Muscle of back (tissue), 13 donors: ENCODE measurements at places on chromosomes 2 and 18.

DNA sequence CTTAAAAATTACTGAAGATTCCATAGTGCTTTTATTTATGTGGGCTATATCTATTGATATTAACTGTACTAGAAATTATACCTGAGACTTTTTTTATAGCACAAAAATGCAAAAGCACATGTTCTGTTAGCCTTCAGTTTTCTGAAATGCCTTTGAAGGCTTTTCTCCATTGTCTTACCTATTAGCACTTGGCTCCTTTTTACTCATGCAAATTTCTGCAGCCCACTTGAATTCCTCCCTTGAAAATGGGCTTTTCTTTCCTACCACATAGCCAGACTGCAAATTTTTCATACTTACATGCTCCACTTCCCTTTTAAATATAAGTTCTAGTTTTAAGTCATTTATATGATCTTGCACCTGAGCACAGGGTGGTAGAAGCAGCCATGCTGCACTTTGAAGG lies 453.0 kb upstream of the TRIB2 start:
- no peak for DNase-seq

- DNase-seq, result peak; percentile 12
Observed at GRCh38 chr2:157336137-157337010, 10.8 kb upstream of the ERMN start.

DNA sequence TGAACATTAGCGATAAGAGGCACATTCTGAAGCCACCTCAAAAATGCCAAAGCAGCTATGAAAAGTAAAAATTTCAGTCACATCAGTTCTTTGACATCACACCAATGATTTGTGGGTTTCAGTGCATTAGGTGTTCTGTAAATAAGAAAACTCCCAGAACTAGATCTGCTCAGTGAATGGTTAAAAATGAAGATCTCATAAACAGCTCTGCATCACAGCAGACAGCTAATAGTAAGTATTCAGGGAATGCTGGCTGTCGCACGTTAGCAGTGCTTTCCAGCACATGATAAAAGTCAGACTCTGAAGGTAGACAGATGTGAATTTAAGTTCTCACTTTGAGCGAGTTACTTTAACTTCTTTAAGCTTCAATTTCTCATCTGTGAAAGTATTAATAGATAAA lies 154.9 kb downstream of the SATB2 start:
- no peak for DNase-seq

- DNase-seq, result no peak
Observed at GRCh38 chr2:127678531-127678930, 3.2 kb upstream of the LIMS2 start.

GRCh38 chr2:43341959-43342757 lies 115.8 kb upstream of the ZFP36L2 start:
- DNase-seq, result no peak

- DNase-seq, result no peak
Observed at GRCh38 chr2:27893006-27893405, 2.5 kb downstream of the BABAM2 start.

DNA sequence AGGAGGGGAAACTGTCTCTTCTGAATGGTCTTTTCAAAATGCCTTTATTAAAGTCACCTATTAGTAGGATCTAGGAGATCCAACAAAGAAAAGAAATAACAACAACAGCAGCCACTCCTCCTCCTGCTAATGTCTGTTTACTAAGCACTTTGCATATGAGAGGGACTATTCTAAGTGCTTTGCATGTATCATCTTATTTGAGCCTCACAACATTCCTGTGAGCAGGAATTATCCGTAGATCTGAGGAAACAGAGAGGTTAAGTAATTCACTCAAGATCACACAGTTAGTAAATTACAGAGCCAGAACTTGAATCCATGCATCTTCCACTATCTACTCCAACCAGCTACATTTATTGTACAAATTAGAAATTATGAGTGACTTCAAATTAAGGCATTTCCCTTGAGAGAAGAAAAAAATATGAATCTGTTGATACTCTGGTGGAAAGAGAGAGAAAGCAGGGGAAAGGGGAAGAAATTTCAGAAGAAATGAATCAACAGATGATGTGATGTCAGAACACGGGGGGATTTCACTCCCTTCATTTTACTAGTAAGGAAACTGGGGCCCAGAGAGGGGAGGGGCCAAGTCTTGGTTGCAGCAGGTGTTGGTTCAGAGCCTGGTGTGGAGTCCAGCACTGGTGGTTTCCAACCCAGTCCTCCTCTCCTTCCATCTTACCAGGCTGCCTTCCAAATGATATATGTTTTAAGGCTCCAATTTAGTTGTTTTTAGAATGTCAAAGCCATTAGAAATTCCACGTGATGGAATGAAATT lies 49.7 kb downstream of the TSN start:
- no peak for DNase-seq

- no peak for DNase-seq
Observed at GRCh38 chr2:240642061-240642805, 17.0 kb downstream of the GPR35 start.

GRCh38 chr2:168439536-168439935 lies 16.5 kb upstream of the CERS6 start:
- no peak for DNase-seq

- DNase-seq, result no peak
Observed at GRCh38 chr18:44586782-44587524, 93.7 kb upstream of the SETBP1 start.

DNA sequence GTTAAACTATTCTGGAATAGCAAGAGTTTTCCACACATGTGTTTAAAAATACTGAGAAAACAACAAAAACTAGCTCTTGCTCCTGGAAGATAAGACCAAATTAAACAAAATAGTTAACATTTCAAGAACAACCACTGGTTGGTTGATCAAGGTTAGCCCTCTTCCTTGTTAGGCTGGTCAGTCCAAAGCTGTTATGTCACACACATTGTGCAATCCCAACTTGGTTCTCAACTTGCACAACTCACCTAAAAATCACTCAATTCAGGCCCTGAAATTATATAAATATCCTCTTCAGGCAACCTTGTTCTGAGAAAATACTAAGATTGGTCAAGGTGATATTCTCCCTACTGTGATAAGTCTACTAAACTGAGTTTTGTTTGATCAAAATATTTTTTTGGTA lies 169.7 kb upstream of the LRP1B start:
- DNase-seq, result no peak

GRCh38 chr18:77547757-77548156 lies 298.1 kb downstream of the GALR1 start:
- DNase-seq, result peak; percentile 68

DNA sequence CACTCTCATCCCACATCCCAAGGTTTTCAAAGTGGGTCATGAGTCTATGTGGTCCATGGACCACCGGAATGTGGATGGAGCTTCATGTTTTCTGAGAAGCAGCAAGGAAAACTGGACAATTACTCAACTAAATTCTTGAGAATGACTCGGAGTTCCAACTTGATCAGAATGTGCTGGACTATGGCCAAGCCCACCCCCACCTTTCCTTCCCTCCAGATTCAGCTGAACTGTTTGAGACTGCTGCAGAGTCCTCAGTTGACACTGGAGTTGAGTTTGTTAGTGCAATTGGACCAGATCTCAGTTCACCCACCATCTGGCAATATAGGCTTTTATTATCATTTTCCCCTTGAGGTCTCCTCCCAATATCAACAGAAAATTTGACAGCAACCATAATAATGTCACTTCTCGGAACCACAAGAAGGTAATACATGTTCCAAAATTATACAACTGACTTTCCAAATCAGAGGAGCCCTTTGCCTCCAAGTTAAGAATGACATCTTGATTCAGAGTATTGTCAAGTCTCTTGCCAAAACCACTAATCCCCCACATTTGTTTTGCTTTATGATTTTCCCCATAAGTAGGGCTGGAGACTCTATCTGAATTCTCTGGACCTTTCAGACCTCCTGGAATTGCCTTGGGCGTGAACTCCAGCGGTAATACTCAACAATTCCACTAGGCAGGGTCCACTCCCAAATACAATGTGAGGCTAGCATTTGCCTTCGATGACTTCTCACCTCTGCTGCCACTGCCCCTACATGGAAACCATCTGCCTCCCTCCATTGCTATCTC lies 8.8 kb downstream of the COL4A4 start:
- DNase-seq, result peak; percentile 65

DNA sequence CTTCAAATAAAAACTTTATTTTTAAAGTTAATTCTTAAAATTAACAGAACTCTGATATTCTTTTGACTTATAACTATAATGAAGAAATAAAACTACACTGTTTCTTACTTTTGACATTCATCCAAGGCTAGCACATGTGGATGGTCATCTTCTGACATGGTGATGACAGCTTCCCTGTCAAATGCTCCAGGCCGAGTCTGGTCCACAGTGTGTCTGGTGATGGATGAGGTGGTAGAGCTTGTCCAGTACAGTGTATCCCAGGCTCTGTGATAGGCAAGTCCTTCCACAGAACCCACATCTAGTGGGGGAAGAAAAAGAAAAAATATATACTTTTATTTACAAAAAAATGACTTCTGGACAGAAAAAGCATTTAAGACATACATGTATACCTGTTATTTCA lies 1529.5 kb downstream of the LRP1B start:
- DNase-seq, result no peak

DNA sequence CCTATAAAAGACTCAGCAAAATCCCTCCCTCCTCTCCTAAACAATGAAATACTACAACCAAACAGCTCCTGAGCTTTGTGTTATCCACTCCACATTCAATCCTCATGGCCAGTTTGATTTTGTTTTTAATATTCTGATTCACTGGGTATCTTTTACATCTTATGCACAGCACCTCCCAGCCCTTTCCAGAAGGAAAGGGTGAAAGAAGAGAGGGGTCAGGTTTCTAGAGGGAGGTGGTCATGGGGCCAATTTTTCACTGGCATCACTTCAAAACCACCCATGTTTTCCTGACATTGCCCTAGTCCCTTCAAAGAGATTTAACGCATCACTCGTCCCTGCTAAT lies 315.6 kb downstream of the LPIN1 start:
- DNase-seq, result no peak

DNA sequence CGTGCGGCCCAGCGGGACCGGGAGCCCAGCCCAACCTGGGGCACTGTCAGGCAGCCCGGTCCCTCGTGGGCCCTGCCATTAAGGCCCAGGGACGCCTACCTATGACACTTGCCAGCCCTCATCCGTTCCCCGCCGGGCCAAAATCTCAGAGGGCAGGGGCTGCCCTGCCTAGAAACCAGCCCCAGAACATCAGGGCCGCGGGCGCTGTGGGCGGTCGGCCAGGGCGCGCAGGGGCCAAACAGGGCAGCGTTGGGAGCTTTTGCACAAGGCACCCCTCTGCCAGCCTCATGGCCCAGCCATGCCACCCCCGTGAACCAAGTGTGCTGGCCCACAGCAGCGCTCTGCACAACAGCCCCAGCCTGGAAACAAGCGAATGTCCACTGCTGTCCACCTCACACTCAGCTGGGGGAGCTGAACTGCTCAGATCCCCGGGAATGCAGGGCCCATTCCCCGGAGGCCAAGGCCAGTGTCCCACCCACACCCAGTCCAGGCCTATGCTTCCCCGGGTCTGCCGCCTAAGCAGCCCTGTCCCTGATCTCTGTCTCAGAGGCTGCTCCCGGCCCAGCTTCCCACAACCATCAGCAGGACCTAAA lies 3.5 kb upstream of the NEURL3 start:
- DNase-seq, result no peak

GRCh38 chr18:76064998-76065397 lies 430.0 kb downstream of the ZNF516 start:
- no peak for DNase-seq

- DNase-seq, result no peak
Observed at GRCh38 chr2:173134703-173135102, 59.1 kb downstream of the MAP3K20 start.

GRCh38 chr18:24987303-24988252 lies 364.4 kb downstream of the ZNF521 start:
- peak; percentile 90 for DNase-seq

DNA sequence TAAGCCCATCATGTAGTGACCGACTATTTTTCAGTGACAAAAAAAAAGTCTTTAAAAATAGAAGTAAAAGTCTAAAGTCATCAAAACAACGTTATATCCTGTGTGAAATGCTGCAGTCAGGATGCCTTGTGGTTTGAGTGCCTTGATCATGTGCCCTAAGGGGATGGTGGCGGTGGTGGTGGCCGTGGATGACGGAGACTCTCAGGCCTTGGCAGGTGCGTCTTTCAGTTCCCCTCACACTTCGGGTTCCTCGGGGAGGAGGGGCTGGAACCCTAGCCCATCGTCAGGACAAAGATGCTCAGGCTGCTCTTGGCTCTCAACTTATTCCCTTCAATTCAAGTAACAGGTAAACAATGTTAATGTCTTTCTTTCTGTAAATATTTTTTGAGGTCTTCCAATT lies at the start of gene CD28:
Gene CD28, plus strand, starts transcription at position 237 of the 400 bp plus-strand sequence. Its CDS starts 58 bp downstream, at position 295.
- no peak for DNase-seq

DNA sequence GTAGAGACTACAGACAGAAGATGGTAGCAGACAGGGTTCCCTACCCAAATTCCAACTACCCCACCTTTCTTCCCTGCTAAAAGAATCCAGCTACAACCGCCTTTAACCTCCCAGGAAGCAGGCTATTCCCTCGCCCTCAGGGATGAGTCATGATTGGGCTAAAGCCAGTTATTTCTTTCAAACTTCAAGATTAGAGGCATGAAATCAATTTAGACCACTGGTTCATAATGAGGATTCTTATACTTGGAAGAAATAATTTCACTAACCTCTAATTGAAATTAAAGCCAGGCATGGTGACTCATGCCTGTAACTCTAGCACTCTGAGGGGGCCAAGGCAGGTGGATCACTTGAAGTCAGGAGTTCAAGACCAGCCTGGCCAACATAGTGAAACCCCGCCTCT lies 20.0 kb downstream of the TRIP12 start:
- peak; percentile 73 for DNase-seq

GRCh38 chr2:121288454-121289231 lies 3.6 kb upstream of the TFCP2L1 start:
- no peak for DNase-seq

GRCh38 chr2:23230885-23231284 lies 154.1 kb upstream of the KLHL29 start:
- no peak for DNase-seq

DNA sequence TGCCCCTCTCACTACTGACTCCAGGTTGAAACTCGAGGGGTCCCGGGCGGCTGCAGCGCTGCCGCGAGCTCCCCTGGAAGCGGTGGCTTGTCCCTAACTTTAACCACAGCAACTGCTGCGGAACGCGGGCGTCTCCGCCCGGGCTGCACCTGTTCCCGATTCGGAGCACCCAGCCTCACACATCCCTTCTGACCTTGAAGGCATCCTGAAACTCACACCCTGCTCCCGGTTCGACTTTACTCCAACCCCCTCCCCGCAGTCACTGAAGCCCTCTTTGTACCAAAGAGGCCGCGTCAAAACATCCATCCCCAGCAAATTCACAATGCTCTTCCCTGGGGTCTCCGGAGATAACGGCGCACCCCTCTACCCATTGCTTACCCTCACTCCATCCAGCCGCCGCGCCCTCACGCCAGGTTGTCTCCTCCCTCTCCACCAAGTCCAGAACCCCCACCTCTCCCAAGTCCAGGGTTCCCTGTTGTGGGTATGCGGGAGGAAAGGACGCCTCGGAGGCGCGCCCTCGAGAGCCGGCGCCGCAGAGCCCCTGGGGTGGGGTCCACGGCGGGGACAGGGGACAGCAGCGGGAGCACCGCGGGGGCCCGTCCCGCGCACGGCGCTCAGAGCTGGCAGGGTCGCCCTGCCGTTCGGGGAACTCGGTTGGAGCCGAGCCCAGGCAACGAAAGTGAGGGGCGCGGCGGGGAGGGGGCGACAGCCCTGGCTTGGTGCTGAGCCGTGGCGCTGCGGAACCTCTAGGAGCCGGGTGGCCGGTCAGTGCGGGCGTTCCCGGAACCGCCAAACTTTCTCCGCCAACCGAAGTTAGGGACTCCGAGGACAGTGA lies 934 bp downstream of the MYO5B start:
- peak; percentile 18 for DNase-seq

GRCh38 chr2:178858896-178859625 lies 51.8 kb upstream of the TTN start:
- DNase-seq, result peak; percentile 70

- DNase-seq, result no peak
Observed at GRCh38 chr18:2602844-2603243, 31.5 kb downstream of the NDC80 start.
